Pancreas (tissue), 10 donors: ENCODE measurements at places on chromosomes 1 and 21.

DNA sequence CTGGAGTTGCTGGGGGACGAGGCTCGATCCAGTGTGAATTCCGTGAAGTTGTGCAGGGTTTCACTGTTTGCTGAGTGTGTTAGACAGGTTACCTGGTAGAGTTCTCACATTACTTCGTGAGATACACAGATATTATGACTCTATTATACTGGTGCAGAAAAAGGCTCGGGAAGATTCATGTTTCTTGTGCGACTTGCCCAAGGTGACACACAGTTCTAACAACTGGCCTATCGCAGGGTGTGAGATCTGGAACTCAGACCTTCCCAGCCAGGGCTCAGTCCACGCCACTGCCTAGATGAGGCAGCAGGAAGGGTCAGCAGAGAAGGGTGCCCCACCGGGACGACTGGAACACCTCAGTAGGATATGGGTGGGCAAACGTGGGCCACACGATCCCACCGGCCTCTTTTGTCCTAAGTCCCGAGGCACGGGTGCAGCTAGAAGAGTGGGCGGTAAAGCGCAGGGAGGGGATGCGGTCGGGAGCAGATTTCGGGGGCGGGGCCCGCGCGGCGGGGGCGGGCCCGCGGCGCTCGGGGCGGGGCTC, 296 bp upstream of the RNPEP start:
- DNase-seq, result peak; percentile 92

DNA sequence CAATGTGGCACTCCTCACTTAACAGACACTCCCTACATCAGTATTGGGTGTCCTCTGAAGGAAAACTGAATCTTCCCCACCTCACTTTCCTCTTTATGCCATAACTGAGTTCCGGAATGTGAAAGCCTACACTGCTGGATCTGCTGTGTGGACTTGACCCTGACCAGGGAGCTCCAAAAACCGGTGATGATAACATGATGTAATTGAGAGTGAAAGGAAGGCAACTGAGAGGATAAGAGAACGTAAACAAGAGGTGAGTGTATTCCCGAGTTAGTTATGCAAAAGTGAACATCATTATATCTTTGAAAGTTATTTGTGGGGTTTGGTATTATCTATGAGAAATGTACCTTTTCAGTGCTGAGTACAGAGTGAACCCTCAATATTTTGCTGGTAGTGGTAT, 1794.8 kb downstream of the MRPL39 start:
- no peak for DNase-seq

DNA sequence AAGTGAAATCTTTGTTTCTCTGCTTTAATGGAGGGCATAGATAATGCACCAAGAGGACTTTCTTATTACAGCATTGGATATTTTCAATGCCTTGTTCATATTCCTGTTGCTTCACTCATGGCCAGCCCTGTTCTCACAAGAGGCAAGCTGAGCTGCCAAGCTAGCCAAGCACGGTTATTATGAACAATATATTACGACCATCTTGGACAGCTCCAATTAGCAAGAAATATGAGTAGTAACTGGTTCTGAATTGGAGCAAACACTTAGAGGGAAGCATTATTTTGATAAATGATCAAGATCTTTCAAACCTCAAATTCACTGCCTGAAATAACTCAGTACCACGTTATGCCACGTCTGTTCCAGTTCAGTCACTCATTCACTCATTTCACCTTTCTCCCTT, 159.8 kb downstream of the SETD4 start:
- DNase-seq, result no peak

- no peak for DNase-seq
Observed at GRCh38 chr1:16117369-16117768, 38.5 kb downstream of the EPHA2 start.

GRCh38 chr1:194544012-194544411, 1357.6 kb upstream of the B3GALT2 start:
- DNase-seq, result no peak

DNA sequence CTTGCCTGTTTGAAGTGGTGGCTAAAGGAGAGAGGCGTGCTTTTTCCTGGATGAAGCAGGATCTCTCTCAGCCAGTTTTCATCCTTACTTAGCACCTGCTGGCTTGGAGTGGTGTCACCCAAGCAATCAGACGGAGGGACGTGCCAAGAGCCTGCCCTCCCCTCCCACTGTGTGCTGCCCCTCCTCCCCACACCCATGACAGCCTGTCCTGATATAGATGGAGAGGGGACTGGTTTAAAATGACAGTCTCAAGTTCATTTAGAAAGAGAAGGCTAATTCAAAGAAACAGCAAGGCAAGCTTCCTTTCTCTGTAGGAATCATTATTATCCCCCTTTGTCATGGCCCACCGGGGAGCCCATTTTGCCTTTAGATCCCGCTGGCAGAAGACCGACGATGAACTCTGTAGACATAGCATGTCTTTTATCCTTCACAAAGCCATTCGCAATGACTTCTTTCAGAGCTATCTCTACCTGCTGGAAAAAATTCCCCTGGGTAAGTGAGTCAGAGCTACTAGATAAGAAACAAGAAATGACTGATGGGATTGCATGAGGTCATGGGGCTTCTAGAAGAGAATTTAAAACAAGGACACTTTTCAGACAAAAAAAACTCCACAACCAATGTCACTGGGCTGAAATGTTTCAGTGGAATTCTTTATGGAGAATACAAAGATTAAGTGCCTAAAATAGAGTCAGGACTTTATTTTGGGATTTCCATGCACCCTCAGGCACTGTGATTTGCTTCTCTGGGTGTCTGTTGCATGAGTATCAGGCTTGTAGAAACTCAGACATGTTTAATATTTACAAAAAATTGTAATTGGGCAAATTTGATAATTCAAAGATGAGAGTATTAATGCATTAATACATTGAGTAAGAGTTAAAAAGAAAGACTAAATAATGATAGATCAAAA, at the start of gene NTMT2:
TSS of gene NTMT2 (plus strand) at position 190 of the 907 bp plus-strand sequence. CDS start at position 339, 149 bp downstream.
- no peak for DNase-seq

DNA sequence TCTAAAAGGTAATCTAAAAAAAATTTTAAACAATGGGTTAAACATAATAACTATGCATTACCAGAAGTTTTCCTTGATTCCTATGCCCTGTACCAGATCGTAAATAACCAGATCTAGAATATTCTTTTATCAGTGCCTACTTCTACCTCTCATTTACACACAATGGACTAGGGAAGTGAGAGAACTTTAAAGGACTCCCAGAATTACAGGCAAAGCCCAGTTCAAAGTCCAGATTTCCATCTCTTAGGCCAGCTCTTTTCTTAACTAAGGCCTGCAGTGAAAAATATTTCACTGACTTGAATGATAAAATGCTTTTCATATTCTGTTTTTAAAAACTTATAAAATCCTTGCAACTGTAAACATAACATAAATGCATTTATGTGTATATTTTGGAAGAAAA, 32.6 kb downstream of the ESRRG start:
- DNase-seq, result no peak

GRCh38 chr1:243354511-243355153, 98.8 kb downstream of the SDCCAG8 start:
- DNase-seq, result no peak

- DNase-seq, result no peak
Observed at GRCh38 chr1:15696956-15697521, 12.9 kb downstream of the PLEKHM2 start.

DNA sequence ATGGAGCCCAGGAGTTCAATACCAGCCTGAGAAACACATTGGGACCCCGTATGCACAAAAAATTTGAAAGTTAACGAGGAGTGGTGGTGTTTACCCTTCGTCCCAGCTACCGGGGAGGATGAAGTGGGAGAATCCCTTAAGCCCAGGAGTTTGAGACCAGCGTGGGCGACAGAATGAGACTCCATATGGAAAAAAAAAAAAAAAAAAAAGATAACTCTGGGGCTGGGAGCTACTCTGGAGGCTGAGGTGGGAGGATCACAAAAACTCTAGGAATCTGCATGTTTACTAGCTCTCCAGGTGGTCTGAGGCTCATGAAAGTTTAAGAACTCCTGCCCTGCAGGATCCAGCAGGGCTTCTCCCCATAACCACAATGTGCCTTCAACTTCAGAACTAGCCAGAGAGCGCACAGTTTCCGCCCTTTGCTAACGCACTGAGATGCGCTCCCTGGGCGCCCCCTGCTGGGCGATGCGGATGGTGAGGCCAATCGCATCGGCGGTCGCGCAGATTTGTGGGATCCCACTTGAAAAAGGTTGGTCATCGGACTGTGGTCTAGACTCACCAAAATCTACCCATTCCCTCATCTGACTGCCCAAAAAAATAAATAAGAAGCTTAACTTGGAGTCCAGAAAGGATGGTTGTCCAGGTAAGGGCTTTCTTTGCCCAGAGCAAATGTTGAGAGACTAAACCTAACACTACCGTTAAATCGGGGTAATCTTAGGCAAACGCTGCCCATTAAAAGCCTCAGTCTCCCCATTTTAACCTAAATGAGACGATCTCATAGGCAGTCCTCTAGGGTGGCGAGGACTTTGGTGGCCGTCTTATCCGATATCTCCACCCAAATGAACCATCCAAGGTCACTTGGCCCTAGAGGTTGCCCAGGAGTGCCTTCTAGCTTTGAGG, 8.8 kb downstream of the ZNF683 start:
- DNase-seq, result peak; percentile 68

DNA sequence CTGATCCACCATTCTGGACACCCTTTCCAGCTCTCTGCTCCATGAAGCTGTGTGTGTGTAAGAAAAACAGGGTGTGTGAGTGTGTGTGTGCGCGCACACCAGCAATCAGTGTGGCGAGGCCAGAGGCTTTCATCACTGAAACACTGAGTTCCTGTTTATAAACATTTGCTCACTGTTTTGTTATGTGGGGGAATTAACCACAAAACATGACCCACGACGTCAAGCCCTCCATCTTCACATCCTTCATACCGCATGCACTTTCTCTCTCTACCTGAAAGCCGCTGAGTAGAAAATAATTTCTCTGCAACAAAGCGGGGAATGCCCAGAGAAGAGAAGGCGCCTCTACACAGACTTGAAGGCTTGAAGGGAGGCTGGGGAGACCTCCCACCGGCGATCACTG, 148.9 kb upstream of the IRF2BP2 start:
- no peak for DNase-seq

DNA sequence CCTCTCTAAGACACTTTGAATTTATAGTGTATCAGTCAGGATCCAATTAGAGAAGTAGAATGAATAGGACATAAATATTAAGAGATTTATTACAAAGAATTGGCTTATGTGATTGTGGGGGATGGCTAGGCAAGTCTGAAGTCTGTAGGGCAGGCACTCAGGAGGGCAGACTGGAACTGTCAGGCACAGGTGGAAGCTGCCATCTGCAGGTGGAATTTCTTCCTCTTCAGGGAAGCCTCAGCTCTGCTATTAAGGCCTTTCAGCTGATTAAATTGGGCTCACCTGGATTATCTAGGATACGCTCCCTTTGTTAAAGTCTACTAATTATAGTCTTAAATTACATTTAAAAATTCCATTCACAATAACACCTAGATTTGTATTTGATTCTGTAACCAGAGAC, 92.0 kb upstream of the HAO2 start:
- no peak for DNase-seq

DNA sequence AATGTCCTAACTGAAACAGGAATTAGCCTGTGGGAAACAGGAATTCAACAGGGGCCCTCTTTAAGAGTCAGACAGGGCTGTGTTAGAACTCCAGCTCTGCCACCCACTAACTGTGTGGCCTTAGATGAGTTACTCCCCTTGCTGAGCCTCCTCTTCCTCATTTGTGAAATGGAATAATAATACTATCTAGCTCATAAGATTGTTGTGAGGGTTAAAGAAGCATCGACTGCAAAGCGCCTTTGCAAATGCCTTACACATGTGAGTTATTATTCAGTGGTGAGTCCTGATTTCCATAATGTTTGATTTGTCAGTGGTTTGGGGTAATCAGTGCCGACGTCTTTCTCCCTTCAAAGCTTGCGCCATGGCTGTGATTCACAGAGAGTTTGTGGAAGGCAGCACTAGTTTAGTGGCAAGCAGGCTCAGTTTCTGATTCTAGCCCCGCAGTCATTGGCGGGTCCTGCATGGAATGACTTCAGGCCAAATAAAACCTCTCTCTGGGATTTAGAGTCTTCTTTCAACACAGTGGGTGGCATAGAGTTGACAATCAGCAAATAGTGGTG, 388.5 kb downstream of the PLPP3 start:
- no peak for DNase-seq

- DNase-seq, result no peak
Observed at GRCh38 chr1:53826367-53826766, 11.7 kb downstream of the NDC1 start.

- DNase-seq, result peak; percentile 88
Observed at GRCh38 chr1:208243967-208244916, at the start of gene PLXNA2. PLXNA2 (minus strand) TSS chr1:208244384; CDS start chr1:208217922, 26,462 bp downstream.

GRCh38 chr1:191174298-191174697, 696.6 kb upstream of the BRINP3 start:
- DNase-seq, result no peak

GRCh38 chr1:1090424-1091343, 16.6 kb upstream of the RNF223 start:
- peak; percentile 52 for DNase-seq

GRCh38 chr1:6040861-6041415, 4.8 kb upstream of the KCNAB2 start:
- DNase-seq, result no peak

DNA sequence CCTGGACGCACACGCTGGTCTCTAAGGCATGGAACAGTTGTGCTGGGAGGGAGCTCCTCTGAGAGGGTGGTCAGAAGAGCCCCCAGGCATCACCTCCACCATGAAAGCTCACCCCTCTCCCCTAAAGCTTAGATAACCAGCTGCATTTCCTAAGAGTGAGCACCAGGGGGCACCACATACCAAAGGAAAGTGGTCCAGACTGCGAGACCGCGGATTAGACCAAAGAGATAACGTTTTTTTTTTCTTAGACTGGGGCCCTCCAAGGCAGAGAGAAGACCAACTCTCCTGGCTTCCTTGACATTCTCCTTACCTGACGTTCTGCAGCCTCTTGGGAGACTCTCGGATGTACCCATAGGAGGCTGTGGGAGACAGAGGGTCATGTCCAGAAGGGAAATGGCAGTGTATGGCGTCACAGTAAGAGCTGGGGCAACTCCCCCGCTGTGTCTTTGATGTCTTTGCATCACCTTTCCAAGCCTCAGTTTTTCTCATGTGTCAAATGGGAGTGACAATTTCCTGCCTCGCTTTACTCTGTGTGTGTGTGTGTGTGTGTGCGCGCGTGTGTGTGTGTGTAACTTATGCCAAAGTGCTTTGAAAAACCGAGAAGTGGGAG, 12.3 kb upstream of the IFNLR1 start:
- peak; percentile 57 for DNase-seq

GRCh38 chr1:31422505-31423319, 9.7 kb downstream of the SERINC2 start:
- DNase-seq, result peak; percentile 89

GRCh38 chr1:96487394-96487793, 234.2 kb upstream of the PTBP2 start:
- no peak for DNase-seq

GRCh38 chr1:183126528-183126927, 59.5 kb upstream of the LAMC2 start:
- no peak for DNase-seq
